ENCODE measurements at places on chromosomes 4 and X.

- no peak for DNase-seq
Measured at GRCh38 chr4:1721666-1722550, 587 bp downstream of the TACC3 start.

DNA sequence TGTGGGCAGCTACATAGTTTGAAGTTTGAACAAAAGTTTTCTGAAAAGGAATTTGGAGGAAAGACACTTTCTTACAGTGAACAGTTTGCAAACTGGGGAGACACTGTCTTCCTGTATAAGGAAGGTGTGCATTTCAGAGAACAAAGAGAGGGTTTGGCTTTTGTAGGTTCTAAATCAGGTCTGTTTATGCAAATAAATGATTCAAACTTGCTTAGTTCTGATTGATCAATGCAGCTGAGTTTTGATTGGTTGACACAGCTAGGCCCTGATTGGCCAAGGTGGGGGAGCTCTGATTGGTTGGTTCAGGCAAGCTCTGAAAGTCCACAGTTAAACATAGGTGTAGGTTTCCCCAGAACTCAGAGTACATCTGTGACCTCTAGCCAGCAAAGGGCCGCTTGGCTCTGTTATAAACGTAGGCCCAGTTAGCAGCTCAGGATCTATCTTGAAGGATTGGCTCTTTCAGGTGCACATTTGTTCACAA, 63.0 kb upstream of the ENPP6 start:
- DNase-seq: peak; percentile 58

GRCh38 chr4:8552581-8553205, 27.5 kb upstream of the GPR78 start:
- DNase-seq: no peak

- no peak for DNase-seq
Measured at GRCh38 chrX:2172359-2172758, 328.4 kb downstream of the DHRSX start.

All from activated T-cell treated with anti-CD3 and anti-CD28 coated beads, Interleukin-2, amount 50 U/mL, for 48 hours (primary cell).